Activated CD4-positive, alpha-beta T cell treated with anti-CD3 and anti-CD28 coated beads, Interleukin-2, amount 50 U/mL, for 4 hours (primary cell): ENCODE measurements at places on chromosomes 7 and 10.

DNA sequence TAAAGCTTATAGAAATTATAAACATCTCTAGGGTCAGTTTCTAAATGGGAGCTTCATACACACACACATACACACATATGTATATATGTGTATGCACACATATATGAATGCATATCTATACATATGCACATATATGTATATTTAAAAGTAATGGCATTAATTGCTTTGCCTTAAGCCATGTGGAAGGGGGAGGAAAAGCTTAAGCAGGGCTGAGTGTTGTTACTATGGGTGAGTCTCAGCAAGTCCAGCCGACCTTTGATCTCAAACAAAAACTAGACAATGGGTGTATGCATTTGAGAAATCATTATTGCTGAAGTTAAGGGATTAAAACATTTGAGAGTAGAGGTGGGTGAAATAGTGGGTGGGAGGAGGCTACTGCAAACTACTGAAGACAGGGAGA, 546.7 kb downstream of the MAGI2 start:
- DNase-seq: no peak

DNA sequence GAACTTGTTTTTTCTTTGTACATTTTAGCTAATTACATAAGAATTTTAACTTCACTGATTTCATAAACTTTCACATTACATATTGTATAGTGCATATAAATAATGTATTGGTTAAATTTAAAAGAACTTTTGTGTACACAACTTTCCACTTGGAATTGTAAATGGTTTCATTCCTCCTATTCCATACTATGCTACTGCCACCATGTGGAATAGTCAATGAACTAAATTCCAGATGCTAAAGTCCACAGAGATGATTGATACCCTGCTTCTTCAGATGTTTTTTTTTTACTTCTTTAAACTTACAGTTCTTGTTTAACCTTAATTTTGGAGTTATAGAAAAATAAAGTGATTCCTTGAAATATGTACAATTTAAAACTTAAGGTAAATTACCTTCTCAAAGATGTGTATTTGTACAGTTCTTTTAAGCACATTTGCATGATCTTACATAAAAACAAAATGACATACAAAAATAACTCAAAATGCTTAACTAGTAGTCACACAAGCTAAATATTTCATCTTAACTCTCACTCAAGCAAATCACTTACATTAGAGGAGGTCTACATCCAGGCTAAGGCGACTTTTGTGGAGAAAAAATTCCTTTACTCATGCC, 247.6 kb upstream of the HGF start:
- no peak for DNase-seq

DNA sequence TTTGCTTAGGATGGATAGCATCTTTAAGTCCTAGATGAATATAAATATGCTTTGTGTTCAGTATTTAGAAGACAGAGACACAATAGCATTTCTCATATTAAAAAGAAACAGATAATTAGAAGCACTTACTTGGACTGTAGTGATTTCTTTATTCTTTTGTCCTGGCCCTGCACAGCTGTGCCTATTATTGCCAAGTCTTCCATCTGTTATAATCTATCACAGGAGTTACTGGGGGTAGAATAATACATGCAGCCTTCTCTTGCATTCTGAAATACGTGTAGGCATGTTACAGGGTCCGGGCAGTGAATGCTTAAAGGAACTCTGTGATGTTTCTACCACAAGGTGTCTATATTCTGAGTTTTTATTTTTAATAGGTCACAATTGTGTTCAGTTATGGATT, 461.5 kb upstream of the COBL start:
- no peak for DNase-seq

DNA sequence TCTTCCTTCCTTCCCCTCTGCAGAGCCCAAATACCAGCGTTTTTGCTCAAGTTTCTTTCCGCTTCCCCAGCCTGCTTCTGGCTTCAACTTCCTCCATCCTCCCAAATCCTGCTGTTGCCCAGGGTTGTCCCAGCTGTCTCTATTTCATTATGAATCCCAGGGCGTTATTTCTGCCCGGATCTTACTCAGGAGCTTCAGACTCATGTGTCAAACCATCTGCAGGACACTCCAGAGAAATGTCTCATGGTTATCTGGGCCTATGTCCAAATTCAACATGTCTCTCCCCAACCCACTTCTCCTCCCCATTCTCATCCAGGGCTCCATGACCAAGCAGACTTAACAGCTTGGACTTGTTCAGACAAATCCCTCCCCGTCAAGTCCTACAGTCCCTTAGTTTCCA, 15.6 kb downstream of the ARHGAP22 start:
- no peak for DNase-seq

- DNase-seq: no peak
Observed at GRCh38 chr7:155166673-155167370, 96.7 kb downstream of the HTR5A start.

GRCh38 chr10:74035303-74035702, 37.4 kb downstream of the VCL start:
- DNase-seq: no peak

GRCh38 chr10:73247509-73248258, 629 bp upstream of the DNAJC9 start:
- DNase-seq: no peak

DNA sequence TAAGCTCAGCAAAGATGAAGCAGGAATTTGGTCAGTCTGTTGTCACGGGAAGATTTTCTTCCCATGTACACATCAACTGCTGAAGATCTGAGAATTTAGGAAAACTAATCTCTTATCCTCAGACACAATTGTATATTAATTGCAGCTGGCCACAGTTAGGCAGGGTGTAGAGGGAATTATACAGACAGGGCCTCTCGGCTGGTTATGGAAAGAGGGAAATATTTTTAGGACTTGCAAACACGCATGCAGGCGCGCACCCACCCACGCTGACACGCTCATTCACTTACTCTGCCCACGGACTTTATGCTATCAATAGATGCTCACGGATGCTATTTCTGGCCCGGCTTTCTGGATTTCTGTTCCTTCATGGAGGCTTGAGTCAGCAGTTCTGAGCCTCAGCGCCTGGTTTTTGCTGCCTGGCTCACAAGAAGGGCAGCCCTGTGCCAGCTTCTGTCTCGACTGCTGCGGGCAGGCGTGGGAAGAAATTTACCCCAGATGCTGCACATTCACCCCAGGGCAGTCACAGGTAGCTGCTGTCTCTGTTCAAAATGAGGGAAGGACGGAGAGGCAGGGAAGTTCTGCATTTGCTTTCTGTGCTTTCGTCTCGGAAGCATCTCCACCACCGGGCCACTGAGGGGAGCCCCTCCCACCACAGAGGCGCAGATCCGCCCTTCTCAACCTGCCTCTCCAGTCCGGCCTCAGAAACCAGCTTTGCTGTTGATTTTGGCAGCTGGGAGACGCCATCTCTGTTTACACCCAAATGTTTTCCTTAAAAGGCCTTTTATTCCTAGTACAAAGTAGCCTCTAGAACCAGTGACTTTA, 116.3 kb upstream of the BTBD16 start:
- no peak for DNase-seq

GRCh38 chr7:108003599-108003935, 606 bp upstream of the LAMB1 start:
- no peak for DNase-seq

DNA sequence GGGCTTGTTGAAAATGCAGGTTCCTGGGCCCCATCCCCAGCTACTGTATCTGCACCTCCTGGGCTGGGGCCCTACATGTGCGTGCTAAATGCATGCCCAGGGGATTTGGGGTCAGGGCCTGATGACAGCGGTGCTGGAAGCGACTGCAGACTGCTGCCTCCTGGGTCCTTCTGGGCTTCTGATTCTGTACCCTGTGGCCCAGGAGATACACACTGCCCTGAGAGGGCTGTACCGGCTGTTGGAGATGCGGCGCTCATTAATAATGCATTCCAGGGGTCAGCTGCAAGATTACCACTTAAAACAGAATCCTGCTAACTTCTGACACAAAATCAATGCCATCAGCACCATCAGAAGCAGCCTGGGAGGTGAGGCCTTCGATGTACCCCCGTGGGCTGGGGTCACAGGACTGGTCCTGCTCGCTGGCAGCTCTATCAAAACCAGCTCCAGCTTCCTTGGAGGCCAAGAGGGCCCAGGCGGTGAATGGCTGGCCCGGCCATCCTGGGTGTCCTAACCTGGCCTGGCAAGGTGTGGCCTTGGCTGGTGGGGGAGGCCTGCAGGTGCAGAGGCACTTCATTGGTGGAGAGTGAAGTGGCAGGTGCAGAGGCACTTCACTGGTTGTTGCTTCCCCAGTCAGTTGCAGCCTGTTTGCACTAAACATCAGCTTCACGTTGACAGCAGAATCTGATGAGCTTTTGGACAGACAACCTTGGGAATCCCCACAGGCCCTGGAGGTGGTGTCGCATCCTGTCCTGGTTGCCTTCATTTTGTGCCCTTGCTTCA, 79.2 kb downstream of the GLRX3 start:
- DNase-seq: no peak

DNA sequence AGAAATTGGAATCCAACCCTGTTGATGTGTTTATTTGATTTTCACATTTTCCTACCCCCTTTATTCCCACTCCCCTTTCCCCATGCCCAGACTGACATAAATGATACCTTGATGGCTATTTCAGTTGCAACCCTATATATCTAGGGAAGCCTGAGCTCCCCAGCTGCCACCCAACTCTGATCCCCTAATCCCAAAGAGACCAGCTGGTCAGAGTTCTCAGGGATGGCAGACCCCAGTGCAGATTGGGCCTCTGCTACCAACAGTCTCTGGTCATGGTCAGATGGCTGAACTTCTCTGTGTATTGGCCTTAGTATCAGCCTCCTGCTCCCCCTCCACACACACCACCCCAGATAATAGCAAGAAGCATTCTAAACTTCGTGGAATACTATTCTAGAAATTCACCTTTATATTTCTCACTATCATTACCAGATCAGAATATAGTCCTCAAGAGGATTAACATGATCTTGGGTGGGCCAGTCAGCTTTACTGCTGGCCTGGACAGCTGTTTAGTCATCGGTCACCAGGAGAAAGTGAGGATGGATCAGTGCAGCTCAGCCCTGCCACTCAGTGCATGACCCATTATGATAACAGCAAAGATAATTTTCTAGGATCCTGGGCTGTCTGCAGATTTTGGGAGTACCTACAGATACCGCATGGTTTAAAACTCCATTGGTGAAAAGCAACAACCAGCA, 24.5 kb upstream of the BTRC start:
- no peak for DNase-seq
